Endodermal cell (in vitro differentiated cells): ENCODE measurements at places on chromosomes 1 and 21. TPM values are rescaled to one million over a fixed set of nuclear protein-coding genes. Genes with fewer than 3 reads are reported as not detected.
A peak's percentile ranks its signal among the peaks of the same experiment; 100 is the strongest.

Gene MYOG
- 0.16 TPM in 1 of 2 replicates, not detected in the other for total RNA-seq

GRCh38 chr1:23466423-23466989, 17.5 kb downstream of the ASAP3 start:
- no peaks in the 10 kb centered on the region for H3K4me1 ChIP-seq
- H3K27me3 ChIP-seq, result no peaks in the 10 kb centered on the region
- H3K27ac ChIP-seq, result no peak overlapping the region
- DNase-seq, result no peak
- H3K36me3 ChIP-seq, result peaks cover 7% of the 10 kb centered on the region

DNA sequence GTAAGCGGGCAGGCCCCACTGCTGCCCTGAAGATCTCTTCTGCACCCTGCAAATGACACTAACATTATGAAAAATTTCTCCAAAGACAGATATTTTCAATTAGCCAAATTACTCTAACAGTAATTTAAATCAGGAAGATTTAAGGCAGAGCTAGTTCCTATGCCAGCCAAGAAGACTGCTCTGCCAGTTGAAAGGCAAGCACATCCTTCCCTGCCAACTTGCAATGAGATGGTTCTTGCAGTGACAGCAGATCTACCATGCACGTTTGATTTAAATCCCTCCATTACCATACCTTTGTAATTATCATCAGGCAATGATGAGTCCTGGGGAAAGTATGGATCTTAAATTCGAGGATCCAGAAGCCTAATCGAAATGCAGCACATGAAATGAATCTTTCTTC, 76.5 kb downstream of the SAMSN1 start:
- no peak overlapping the region for H3K4me3 ChIP-seq
- no peaks in the 10 kb centered on the region for H3K36me3 ChIP-seq
- DNase-seq, result no peak
- no peaks in the 10 kb centered on the region for H3K27me3 ChIP-seq

DNA sequence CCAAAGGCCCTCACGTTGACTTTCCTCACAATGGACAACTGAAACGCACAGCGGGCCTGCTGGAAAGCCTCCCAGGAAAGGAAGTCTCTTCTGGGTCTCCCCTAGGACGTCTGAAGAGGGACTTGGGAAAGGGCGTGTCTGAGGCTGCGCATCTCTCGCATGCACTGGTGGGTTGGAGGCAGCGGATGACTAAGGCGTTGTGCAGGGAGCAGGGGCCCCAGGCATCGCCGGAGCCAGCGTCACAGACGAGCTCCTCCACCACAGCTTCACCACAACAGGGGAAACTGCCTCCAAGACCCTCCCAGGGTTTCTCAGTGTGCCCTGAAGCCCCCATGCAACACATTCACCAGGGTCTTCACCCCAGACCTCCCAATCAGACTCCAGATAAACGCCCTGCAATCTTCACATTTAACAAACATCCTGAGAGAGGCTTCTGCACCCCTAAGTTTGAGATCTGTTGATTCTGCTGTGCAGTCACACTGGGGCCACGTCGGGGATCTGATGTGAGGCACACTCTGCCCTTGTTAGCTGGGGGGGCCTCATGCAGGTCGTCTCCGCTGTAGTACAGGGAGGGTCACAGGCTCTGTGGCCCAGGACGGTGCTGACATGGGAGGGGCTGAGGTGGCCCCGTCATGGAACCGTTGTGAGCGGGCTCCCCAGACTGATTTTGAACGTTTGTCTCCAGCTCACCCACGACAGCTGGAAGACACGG, 7.0 kb upstream of the TFF1 start:
- H3K27ac ChIP-seq, result no peak overlapping the region
- H3K4me3 ChIP-seq, result no peak overlapping the region
- DNase-seq, result no peak

- peak; percentile 100 for DNase-seq
- no peaks in the 10 kb centered on the region for H3K36me3 ChIP-seq
- no peak overlapping the region for H3K27ac ChIP-seq
- H3K4me3 ChIP-seq, result peak overlapping the region; percentile 98
- no peaks in the 10 kb centered on the region for H3K27me3 ChIP-seq
These were observed 415 bp upstream of the F11R start for GRCh38 chr1:161021165-161021969.

DNA sequence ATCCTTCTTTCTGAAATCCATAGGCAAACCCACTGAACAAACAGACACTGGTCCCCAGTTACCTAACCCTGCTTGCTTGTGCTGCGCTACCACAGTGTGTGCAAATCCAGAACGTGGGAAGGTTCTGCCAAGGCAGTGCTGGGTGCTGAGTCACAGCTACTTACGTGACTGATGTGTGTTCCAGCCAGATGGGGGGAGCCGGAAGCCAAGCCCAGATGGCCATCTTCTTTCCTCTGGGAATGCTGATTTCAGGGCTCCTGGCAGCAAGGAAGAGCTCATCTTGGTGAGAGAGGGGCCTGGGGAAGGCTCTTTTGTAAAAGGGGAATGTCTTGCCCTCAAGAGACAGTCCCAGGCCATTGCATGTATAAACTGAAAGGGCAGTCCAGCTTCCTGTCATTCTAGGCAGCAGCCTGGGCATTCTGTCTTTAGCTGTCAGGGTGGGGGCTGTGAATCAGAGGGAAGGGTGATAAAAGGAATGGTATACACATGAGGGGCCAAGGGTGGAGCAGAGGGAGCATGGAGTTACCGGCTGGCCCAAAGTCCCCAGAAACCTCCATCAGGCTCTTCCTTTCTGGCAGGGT, 54.1 kb downstream of the CD46 start:
- no peaks in the 10 kb centered on the region for H3K27me3 ChIP-seq
- H3K36me3 ChIP-seq, result no peaks in the 10 kb centered on the region
- DNase-seq, result peak; percentile 28
- H3K4me3 ChIP-seq, result no peak overlapping the region

Gene AKR7A3
- 0.54 to 2.0 TPM (median 1.6 TPM) in 3 replicates for total RNA-seq

DNA sequence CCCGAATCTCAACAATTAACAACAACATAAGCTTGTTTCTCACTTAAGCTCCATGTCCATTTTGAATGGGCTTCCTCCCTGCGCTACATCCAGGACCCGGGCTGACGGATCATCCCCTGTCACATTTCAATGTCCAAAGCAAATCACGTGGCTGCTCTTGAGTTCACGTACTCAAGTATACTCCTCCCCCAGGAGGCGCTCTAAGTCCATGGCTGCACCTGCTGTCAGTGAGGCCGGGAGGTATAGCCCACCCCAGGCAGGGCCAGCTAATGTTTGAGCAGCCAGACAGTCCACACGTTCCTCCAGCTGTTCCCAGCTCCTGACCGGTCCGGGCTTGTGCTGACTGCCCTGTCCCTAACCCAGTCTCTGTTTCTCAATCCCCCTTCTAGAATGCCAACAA, 220.8 kb downstream of the SLC35F3 start:
- no peaks in the 10 kb centered on the region for H3K36me3 ChIP-seq
- no peak overlapping the region for H3K4me3 ChIP-seq
- no peak overlapping the region for H3K27ac ChIP-seq
- H3K27me3 ChIP-seq, result no peaks in the 10 kb centered on the region

GRCh38 chr1:2633936-2634491, 1.2 kb upstream of the MMEL1 start:
- no peak for DNase-seq
- peaks cover 19% of the 10 kb centered on the region for H3K27me3 ChIP-seq
- H3K4me3 ChIP-seq, result no peak overlapping the region
- no peaks in the 10 kb centered on the region for H3K4me1 ChIP-seq

Gene SIK1
- total RNA-seq, result 3.8 and 4.0 TPM in 2 replicates

- H3K27ac ChIP-seq, result no peak overlapping the region
- no peaks in the 10 kb centered on the region for H3K27me3 ChIP-seq
- no peak overlapping the region for H3K4me3 ChIP-seq
- no peaks in the 10 kb centered on the region for H3K36me3 ChIP-seq
These were observed 8.9 kb upstream of the CD55 start for GRCh38 chr1:207312604-207312920.

Gene TMEM79
- total RNA-seq, result 1.4 and 1.5 TPM in 2 replicates

Gene CCDC17
- total RNA-seq, result 3.3 and 5.1 TPM in 2 replicates

- H3K27me3 ChIP-seq, result peaks cover 5% of the 10 kb centered on the region
- no peak overlapping the region for H3K4me3 ChIP-seq
- no peak overlapping the region for H3K27ac ChIP-seq
- no peaks in the 10 kb centered on the region for H3K36me3 ChIP-seq
These were observed 6.5 kb downstream of the LDLRAD1 start for GRCh38 chr1:54011316-54012007.

- H3K4me1 ChIP-seq, result peaks cover 13% of the 10 kb centered on the region
- H3K36me3 ChIP-seq, result no peaks in the 10 kb centered on the region
- no peak for DNase-seq
- H3K27ac ChIP-seq, result no peak overlapping the region
- no peak overlapping the region for H3K4me3 ChIP-seq
These were observed 114.2 kb downstream of the SLC16A1 start for GRCh38 chr1:112841825-112842224.

GRCh38 chr1:220817907-220818306, 31.2 kb downstream of the MTARC1 start:
- H3K4me3 ChIP-seq, result no peak overlapping the region
- H3K36me3 ChIP-seq, result peaks cover 6% of the 10 kb centered on the region
- no peaks in the 10 kb centered on the region for H3K4me1 ChIP-seq
- no peaks in the 10 kb centered on the region for H3K27me3 ChIP-seq

Gene TMEM81
- 4.3 to 6.2 TPM (median 5.9 TPM) in 3 replicates for total RNA-seq

GRCh38 chr1:153364766-153365666, 7.4 kb downstream of the S100A9 start:
- no peaks in the 10 kb centered on the region for H3K4me1 ChIP-seq
- peak; percentile 5 for DNase-seq
- H3K36me3 ChIP-seq, result no peaks in the 10 kb centered on the region

Gene CCDC185
- not detected in 2 replicates for total RNA-seq

Gene SPRR4
- total RNA-seq, result not detected in 3 replicates

DNA sequence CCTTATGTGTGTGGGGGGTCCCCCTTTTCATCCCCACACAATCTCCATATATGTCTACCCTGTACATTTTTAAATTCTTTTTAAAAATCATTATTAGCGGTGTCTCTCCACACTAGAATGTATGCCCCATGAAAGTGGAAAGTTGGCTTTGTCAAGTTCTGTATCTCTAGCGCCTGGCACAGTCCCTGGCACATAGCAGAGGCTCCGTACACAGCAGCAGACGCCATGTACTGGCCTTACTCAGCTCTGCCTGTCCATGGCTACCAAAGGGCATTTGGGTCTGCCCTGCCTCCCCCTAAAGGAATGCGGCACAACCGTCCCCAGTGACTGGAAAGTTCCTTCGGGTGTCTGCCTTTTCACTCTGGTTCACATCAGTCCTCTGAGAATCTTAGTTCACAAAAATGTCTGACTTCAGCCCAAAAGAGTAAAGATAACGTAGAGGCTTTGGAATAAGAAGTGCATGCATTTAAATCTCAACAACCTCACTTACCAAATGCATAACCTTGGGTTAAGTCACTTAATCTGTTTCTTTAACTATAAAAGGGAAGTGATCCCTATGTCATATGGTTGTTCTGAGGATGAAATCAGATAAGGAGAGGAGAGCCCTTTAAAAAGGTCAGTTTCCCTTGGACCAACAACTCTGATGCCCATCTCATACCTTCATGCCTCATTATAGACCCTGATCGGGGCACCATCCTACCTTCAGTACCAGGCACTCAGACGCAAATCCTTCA, 61.1 kb downstream of the CD46 start:
- H3K36me3 ChIP-seq, result no peaks in the 10 kb centered on the region
- DNase-seq, result peak; percentile 21
- no peaks in the 10 kb centered on the region for H3K27me3 ChIP-seq

DNA sequence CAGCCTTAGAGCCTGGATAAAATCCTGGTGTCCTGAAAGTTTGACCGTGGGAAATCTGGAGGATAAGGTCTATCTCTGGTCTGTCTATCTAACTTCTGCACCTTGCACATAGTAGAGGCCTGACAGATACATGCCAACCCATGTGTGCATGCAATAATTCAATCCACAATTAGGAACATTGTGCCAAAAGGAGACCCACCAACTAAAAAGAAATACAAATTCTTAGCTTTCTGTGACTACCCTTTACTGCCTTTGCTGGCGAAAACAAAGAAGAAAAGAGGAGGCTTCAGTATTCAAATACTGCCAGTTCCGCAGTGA, 381 bp upstream of the KLHL20 start:
- no peaks in the 10 kb centered on the region for H3K4me1 ChIP-seq
- peaks cover 10% of the 10 kb centered on the region for H3K27me3 ChIP-seq
- H3K27ac ChIP-seq, result no peak overlapping the region
- H3K36me3 ChIP-seq, result no peaks in the 10 kb centered on the region
- no peak for DNase-seq

DNA sequence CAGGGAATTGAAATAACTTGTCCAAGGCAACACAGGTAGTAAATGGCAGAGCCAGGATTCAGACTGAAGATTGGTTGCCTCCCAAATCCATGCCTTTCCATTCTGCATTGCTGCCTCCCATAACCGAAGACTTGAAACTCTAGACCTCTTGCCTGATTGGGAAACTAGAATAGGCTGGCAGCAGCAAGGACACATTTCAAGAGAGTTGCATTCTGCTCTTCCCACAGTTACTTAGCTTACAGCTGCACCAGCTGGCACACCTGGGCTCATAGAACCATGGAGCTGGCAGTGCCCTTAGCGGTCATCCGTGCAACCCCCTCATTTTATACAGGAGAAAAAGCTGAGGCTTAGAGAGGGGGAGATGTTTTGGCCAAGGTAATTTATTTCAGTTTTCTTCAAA, 8.0 kb downstream of the TRNAU1AP start:
- no peak overlapping the region for H3K27ac ChIP-seq
- H3K27me3 ChIP-seq, result no peaks in the 10 kb centered on the region
- H3K4me1 ChIP-seq, result no peaks in the 10 kb centered on the region
- no peak for DNase-seq
- H3K4me3 ChIP-seq, result no peak overlapping the region

Gene KCND3
- not detected in 3 replicates for total RNA-seq

Gene SLAMF8
- total RNA-seq, result not detected in 2 replicates

DNA sequence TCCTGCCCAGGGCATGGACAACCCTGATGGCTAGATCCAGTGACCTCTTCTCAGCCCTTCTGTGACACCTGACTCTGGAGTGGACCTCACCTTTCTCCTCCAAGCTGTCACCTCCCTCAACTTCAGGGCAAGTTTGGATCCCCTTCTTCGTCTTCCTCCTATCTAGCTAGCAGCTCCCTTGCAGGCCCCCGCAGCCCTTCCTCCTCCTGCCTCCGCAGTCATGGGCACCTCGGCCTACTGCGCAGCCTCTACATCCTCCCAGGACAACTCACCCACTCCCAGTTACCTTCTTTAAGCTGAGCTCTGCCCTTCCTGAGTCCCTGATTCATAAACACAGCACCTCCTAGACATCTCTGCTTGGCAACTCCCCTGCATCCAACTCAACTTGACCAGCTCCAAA, 61.3 kb upstream of the ID3 start:
- no peaks in the 10 kb centered on the region for H3K36me3 ChIP-seq
- H3K27ac ChIP-seq, result no peak overlapping the region
- no peak overlapping the region for H3K4me3 ChIP-seq
- H3K27me3 ChIP-seq, result peaks cover 19% of the 10 kb centered on the region
- DNase-seq, result no peak
